ENCODE measurements at places on chromosomes 16 and 17. TPM values are rescaled to one million over a fixed set of nuclear protein-coding genes. Genes with fewer than 3 reads are reported as not detected.

The KCNH4 gene
- total RNA-seq: 0.11 TPM

The PRCD gene
- total RNA-seq: 0.18 TPM

The TPSAB1 gene
- 8.9 TPM for total RNA-seq

The CDK3 gene
- 1.4 TPM for total RNA-seq

The KRT222 gene
- total RNA-seq: not detected

The CBLN1 gene
- total RNA-seq: 0.54 TPM

The ACSM2A gene
- total RNA-seq: not detected

The FADS6 gene
- not detected for total RNA-seq

The CACNG5 gene
- total RNA-seq: not detected

The HIC1 gene
- total RNA-seq: 12.6 TPM

The CMTM1 gene
- not detected for total RNA-seq

- H3K4me3 ChIP-seq: no peak overlapping the region
- no peak overlapping the region for H3K27ac ChIP-seq
- no peak for DNase-seq
- peaks cover 7% of the 10 kb centered on the region for H3K36me3 ChIP-seq
These were observed 23.8 kb downstream of the FAM83G start for GRCh38 chr17:18980682-18981334.

DNA sequence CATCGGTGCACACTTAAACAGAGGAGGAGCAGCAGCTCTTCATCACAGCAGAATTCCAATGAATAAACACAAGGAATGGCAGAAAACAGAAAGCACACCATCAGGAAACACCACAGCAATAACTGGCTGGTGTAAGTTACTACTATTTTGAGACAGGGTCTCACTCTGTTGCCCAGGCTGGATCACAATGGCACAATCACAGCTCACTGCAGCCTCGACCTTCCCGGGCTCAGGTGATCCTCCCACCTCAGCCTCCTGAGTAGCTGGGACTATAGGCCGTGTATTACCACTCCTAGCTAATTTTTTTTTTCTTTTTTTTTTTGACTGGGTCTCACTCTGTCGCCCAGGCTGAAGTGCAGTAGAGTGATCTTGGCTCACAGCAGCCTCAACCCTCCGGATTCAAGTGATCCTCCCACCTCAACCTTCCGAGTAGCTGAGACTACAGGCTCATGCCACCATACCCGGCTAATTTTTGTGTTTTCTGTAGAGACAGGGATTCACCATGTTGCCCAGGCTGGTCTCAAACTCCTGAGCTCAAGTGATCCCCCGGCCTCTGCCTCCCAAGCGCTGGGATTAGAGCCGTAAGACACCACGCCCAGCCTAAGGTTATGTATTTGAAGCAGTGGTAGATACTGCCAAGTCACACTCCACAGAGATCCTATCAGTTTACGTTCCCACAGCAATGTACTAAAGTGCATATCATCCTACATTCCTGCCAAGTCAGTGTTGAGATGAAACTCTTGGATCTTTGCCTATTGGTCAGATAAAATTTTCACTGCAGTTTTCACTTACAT, 20.7 kb downstream of the TRAP1 start:
- H3K4me1 ChIP-seq: peaks cover 35% of the 10 kb centered on the region
- H3K4me3 ChIP-seq: peak overlapping the region; percentile 42
- no peak for DNase-seq
- H3K36me3 ChIP-seq: no peaks in the 10 kb centered on the region
- peak overlapping the region; percentile 88 for H3K27ac ChIP-seq

- H3K36me3 ChIP-seq: no peaks in the 10 kb centered on the region
- DNase-seq: no peak
- no peaks in the 10 kb centered on the region for H3K4me1 ChIP-seq
- H3K27me3 ChIP-seq: no peaks in the 10 kb centered on the region
- no peak overlapping the region for H3K27ac ChIP-seq
These were observed 6.0 kb upstream of the CPD start for GRCh38 chr17:30372755-30373154.

GRCh38 chr16:50340578-50340977, 28.2 kb downstream of the BRD7 start:
- peaks cover 12% of the 10 kb centered on the region for H3K36me3 ChIP-seq
- H3K4me3 ChIP-seq: no peak overlapping the region
- H3K27ac ChIP-seq: no peak overlapping the region
- no peak for DNase-seq
- peaks cover 9% of the 10 kb centered on the region for H3K4me1 ChIP-seq

DNA sequence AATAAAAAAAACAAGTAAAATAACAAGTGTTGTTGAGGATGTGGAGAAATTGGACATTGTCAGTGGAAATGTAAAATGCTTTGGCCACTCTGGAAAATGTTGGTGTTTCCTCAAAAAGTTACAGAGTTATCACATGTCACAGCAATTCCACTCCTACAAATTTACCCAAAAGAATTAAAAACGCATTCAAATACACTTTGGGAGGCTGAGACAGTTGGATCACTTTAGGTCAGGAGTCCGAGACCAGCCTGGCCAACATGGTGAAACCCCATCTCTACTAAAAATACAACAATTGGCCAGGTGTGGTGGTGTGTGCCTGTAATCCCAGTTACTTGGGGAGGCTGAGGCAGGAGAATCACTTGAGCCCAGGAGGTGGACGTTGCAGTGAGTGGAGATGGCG, 5.6 kb downstream of the TOP3A start:
- no peak for DNase-seq
- H3K27ac ChIP-seq: no peak overlapping the region

- H3K27ac ChIP-seq: no peak overlapping the region
- H3K4me3 ChIP-seq: no peak overlapping the region
- H3K27me3 ChIP-seq: no peaks in the 10 kb centered on the region
- DNase-seq: no peak
- no peaks in the 10 kb centered on the region for H3K4me1 ChIP-seq
- no peaks in the 10 kb centered on the region for H3K36me3 ChIP-seq
These were observed 203.7 kb upstream of the CDH5 start for GRCh38 chr16:66162821-66163220.

- no peak for DNase-seq
- H3K27me3 ChIP-seq: no peaks in the 10 kb centered on the region
- no peaks in the 10 kb centered on the region for H3K36me3 ChIP-seq
These were observed 12.2 kb downstream of the BANP start for GRCh38 chr16:87963400-87963799.

DNA sequence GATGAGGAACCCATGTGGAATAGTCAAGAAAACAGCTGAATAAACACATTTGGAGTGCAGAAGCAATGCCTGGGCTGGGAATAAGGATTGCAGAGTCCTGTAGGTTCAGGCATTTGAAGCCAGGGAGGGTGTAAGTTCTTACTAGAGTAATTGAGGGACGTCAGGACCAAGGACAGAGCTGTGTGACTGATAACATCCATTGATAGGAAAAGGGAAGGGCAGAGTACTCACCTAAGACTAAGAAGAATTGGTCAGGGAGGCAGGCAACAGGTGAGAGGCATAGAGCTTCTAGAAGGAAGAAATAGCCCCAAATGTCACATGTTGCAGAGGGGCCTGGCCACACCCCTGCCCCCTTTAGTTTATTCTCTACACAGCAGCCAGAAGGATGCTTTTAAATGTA, 79.8 kb upstream of the TMEM132E start:
- DNase-seq: no peak
- no peak overlapping the region for H3K27ac ChIP-seq
- no peak overlapping the region for H3K4me3 ChIP-seq
- no peaks in the 10 kb centered on the region for H3K36me3 ChIP-seq
- H3K4me1 ChIP-seq: no peaks in the 10 kb centered on the region

GRCh38 chr16:88049561-88050545, 98.6 kb downstream of the BANP start:
- H3K27me3 ChIP-seq: no peaks in the 10 kb centered on the region
- no peak for DNase-seq
- H3K27ac ChIP-seq: no peak overlapping the region
- peaks cover 41% of the 10 kb centered on the region for H3K36me3 ChIP-seq
- no peak overlapping the region for H3K4me3 ChIP-seq

DNA sequence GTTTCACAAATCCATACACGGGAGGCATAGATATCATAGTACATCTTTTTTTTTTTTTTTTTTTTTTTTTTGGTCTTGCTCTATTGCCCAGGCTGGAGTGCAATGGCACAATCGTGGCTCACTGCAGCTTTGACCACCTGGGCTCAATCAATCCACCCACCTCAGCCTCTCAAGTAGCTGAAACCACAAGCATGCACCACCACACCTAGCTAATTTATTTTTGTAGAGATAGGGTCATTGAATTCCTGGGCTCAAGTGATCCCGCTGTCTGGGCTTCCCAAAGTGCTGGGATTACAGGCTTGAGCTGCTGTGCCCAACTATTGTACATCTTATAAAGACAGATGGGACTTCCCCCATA, 3.5 kb upstream of the RAPGEFL1 start:
- no peak for DNase-seq
- H3K27me3 ChIP-seq: no peaks in the 10 kb centered on the region
- H3K36me3 ChIP-seq: peaks cover 85% of the 10 kb centered on the region
- no peaks in the 10 kb centered on the region for H3K4me1 ChIP-seq
- no peak overlapping the region for H3K27ac ChIP-seq

DNA sequence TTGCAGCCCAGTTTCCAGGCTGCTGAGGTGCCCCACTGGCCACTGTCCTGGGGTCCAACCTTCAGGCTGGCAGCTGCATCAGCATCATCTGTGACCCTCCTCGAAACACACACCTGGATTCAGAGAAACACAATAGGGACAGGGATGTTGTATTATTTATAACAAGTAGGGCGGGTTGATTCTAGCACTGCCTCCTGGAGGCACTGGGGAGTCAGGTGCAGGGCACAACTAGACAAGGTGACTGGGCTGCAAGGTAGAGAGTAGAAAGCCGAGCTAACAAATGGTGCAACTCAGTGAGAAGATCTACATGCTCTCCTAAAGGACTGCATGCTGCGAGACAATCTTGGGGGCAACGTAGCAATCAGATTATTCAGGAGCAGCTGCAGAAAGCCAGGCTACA, 317.3 kb downstream of the SLC39A11 start:
- no peaks in the 10 kb centered on the region for H3K4me1 ChIP-seq
- DNase-seq: no peak
- no peaks in the 10 kb centered on the region for H3K27me3 ChIP-seq

GRCh38 chr16:72975809-72976437, 72.0 kb downstream of the ZFHX3 start:
- no peak overlapping the region for H3K4me3 ChIP-seq
- peaks cover 41% of the 10 kb centered on the region for H3K4me1 ChIP-seq
- no peak for DNase-seq
- no peak overlapping the region for H3K27ac ChIP-seq

- peaks cover 3% of the 10 kb centered on the region for H3K4me1 ChIP-seq
- H3K4me3 ChIP-seq: no peak overlapping the region
- no peaks in the 10 kb centered on the region for H3K27me3 ChIP-seq
- no peaks in the 10 kb centered on the region for H3K36me3 ChIP-seq
- H3K27ac ChIP-seq: no peak overlapping the region
These were observed 957 bp downstream of the MYL4 start for GRCh38 chr17:47210105-47210504.

GRCh38 chr16:86199871-86200695, 301.1 kb downstream of the IRF8 start:
- no peaks in the 10 kb centered on the region for H3K36me3 ChIP-seq
- no peak for DNase-seq
- H3K4me1 ChIP-seq: no peaks in the 10 kb centered on the region
- no peak overlapping the region for H3K4me3 ChIP-seq

- H3K27ac ChIP-seq: no peak overlapping the region
- no peak overlapping the region for H3K4me3 ChIP-seq
- no peak for DNase-seq
- H3K27me3 ChIP-seq: no peaks in the 10 kb centered on the region
- no peaks in the 10 kb centered on the region for H3K36me3 ChIP-seq
These were observed 452.5 kb downstream of the HS3ST3B1 start for GRCh38 chr17:14753383-14753782.

DNA sequence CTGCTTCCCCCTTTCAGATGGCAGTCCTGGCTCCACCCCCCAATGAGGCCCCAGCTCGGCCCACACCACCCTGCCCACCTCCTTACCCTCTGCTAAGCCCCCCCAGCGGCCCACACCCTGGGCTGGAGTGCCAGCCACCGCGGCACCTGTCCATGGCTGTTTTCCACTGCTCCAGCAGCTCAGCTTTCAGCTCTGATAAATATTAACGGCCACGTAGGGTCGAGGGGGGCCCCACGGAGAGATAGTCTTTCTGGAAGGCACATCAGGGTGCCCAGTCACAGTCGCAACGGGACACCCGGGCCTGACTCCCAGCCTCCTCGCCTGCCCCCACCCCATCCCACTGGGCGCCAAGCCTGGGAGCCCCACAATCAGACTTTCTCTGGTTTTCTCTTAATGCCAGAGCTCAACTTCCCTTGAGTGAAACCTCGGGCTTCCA, 46.5 kb upstream of the CIBAR2 start:
- no peak for DNase-seq
- H3K4me1 ChIP-seq: peaks cover 63% of the 10 kb centered on the region
- no peaks in the 10 kb centered on the region for H3K36me3 ChIP-seq
- H3K27ac ChIP-seq: peak overlapping the region; percentile 70

GRCh38 chr16:57695680-57696069, 1.1 kb downstream of the DRC7 start:
- no peak for DNase-seq
- no peak overlapping the region for H3K27ac ChIP-seq
- H3K4me1 ChIP-seq: no peaks in the 10 kb centered on the region
- no peak overlapping the region for H3K4me3 ChIP-seq
- H3K27me3 ChIP-seq: peaks cover 3% of the 10 kb centered on the region

GRCh38 chr17:37211136-37211535, 164.6 kb upstream of the C17orf78 start:
- no peaks in the 10 kb centered on the region for H3K27me3 ChIP-seq
- H3K36me3 ChIP-seq: peaks cover 75% of the 10 kb centered on the region
- H3K4me1 ChIP-seq: no peaks in the 10 kb centered on the region
- no peak overlapping the region for H3K4me3 ChIP-seq
- DNase-seq: no peak
- H3K27ac ChIP-seq: no peak overlapping the region

GRCh38 chr16:3762107-3762750, 44.9 kb upstream of the TRAP1 start:
- no peak for DNase-seq
- no peaks in the 10 kb centered on the region for H3K4me1 ChIP-seq
- H3K4me3 ChIP-seq: no peak overlapping the region
- no peaks in the 10 kb centered on the region for H3K27me3 ChIP-seq
- H3K27ac ChIP-seq: no peak overlapping the region
- peaks cover 93% of the 10 kb centered on the region for H3K36me3 ChIP-seq

DNA sequence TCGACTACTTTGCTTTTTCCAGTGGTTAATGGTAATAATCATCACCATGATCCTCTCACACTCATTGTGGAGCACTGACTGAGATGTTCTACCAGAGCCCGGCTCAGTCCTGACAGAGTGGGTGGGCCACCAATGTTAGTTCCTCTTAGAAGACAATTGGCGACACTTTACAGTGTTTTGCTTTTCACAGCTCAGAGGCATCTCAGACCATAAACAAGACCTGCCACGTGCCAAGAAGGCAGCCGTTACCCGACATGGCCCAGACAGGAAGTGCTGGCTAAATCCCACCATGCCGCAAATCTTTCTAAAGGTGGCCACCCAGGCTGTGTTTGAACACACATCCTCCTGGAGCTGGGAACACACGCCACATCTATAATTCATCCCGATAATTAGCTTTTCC, 103.7 kb downstream of the XYLT1 start:
- peaks cover 11% of the 10 kb centered on the region for H3K4me1 ChIP-seq
- H3K4me3 ChIP-seq: no peak overlapping the region
- H3K27me3 ChIP-seq: no peaks in the 10 kb centered on the region
- no peak for DNase-seq
- no peak overlapping the region for H3K27ac ChIP-seq
- H3K36me3 ChIP-seq: no peaks in the 10 kb centered on the region

GRCh38 chr17:50451943-50452629, 16.6 kb downstream of the CHAD start:
- peaks cover 19% of the 10 kb centered on the region for H3K4me1 ChIP-seq
- H3K36me3 ChIP-seq: no peaks in the 10 kb centered on the region
- no peak for DNase-seq
- no peaks in the 10 kb centered on the region for H3K27me3 ChIP-seq

Measured in psoas muscle (tissue), 8 donors.